Activated CD4-positive, CD25-positive, alpha-beta regulatory T cell treated with anti-CD3 and anti-CD28 coated beads, Interleukin-2, amount 50 U/mL, for 16 hours (primary cell): ENCODE measurements at places on chromosomes 7 and 10.
A peak's percentile ranks its signal among the peaks of the same experiment; 100 is the strongest.

DNA sequence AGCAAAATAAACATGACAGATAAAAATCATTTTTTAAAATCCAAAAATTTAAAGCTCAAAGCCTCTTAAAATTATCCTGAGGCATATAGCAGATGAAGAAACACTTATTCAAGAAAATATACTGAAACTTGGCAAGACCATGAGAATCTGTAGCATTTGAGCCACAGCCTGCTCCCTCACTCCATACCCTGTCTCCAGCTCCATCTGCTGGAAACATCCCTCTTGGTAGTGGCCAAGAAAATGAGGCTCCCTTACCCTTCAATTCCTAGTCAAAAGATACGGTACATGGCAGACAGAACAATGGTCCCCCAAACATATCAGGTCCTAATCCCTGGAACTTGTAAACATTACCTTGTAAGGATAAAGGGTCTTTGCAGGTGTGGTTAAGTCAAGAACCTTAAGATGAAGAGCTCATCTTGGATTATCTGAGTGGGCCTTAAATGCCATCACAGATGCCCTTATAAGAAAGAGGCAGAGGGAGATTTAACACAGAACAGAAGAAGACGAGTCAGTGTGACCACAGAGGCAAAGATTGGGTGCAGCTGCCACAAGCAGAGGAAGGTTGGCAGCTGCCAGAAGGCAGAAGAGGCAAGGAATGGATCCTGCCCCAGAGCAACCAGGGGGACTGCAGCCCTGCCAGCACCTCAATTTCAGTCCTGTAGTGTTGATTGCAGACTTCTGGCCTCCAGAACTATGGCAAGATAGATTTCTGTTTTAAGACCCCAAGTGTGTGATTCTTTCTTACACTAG, 149.4 kb downstream of the ZNF248 start:
- no peak for DNase-seq

DNA sequence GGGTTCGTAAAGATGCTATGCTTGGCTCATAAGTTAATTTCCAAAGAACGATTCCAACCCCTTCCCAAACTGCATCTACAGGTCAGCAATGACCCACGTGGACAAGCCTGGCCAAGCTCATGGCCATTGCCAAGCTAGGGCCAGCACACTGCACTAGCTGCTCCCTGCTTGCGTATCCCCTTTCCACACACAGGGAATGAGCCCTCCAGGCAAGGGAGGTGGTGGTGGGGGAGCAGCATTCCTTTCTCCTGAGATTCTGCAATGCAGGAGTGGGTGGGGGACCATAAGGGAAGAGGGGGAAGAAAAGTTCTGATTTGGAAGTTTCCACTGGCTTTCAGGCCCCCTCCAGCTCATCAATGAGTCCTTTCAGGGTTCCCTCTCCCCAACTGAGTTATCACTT, 56.0 kb downstream of the SH3PXD2A start:
- no peak for DNase-seq

DNA sequence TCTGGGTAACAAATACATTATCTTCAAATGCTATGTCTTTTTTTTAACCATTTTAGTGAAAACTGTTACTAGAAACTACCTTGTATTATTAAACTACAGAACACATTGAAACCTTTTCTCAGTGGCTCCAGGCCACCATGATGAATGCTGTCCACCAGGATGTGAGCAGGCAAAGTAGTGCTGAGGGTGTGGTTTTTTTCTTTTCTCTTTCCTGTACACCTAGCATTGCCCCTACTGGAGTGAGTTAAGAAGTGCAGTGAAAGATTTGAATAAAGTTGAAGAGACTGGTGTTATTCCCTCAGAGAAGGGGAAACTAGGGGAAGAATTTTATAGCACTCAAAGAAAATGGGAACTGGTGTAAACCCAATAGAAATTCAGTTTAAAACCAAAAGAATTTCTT, 120.0 kb upstream of the SAMD8 start:
- no peak for DNase-seq

- no peak for DNase-seq
Observed at GRCh38 chr7:132019703-132020102, 463.3 kb upstream of the PODXL start.

GRCh38 chr7:17600340-17600752, 301.9 kb downstream of the AHR start:
- DNase-seq = no peak

- no peak for DNase-seq
Observed at GRCh38 chr10:86644152-86644793, 10.1 kb upstream of the OPN4 start.

GRCh38 chr7:47586925-47587324, 5.0 kb upstream of the TNS3 start:
- no peak for DNase-seq

GRCh38 chr7:80860554-80860953, 58.3 kb downstream of the SEMA3C start:
- no peak for DNase-seq

GRCh38 chr10:86155054-86155921, 211.3 kb downstream of the GRID1 start:
- DNase-seq = no peak

GRCh38 chr7:86485827-86486226, 157.9 kb upstream of the GRM3 start:
- DNase-seq = no peak

DNA sequence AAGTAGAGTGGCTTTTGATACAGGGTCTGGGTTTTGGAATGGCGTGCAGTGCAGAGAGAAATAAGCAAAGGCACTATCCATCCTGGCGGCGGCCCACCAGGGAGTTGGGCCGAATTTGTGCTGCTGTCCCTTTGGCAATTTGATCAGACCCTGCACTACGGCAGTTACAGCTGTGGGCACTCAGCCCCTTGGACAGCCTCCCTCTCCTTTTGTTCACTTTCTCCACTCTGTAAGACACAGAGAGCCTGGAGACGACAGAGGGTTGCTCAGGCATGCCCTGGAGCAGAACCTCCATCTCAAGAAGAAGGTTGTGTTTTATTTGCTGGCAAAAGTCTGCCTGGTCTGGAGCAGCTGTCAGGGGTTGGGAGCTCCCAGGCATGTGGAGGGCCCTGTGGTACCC, 55.8 kb downstream of the LHPP start:
- no peak for DNase-seq

DNA sequence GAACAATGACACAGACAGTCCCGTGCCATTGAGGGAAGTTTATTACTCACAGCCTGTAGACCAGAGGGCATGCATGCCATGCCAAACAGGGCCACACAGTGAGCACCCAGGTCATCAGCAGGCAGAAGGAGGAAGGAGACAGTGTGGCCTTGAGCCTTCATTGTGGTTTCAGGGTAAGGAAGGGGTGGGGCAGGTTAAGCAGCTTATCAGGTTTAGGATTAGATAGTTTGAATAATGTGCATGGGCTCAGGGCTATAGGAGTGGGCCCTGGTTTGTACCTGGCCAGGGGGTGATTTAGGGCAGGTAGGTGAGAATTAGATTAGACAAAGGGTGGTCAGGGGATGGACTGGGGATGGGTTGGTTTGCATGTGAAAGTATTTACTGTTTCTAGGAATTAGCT, 67.9 kb downstream of the ADCY1 start:
- no peak for DNase-seq

- DNase-seq = no peak
Observed at GRCh38 chr7:50303335-50304128, 984 bp upstream of the IKZF1 start.

DNA sequence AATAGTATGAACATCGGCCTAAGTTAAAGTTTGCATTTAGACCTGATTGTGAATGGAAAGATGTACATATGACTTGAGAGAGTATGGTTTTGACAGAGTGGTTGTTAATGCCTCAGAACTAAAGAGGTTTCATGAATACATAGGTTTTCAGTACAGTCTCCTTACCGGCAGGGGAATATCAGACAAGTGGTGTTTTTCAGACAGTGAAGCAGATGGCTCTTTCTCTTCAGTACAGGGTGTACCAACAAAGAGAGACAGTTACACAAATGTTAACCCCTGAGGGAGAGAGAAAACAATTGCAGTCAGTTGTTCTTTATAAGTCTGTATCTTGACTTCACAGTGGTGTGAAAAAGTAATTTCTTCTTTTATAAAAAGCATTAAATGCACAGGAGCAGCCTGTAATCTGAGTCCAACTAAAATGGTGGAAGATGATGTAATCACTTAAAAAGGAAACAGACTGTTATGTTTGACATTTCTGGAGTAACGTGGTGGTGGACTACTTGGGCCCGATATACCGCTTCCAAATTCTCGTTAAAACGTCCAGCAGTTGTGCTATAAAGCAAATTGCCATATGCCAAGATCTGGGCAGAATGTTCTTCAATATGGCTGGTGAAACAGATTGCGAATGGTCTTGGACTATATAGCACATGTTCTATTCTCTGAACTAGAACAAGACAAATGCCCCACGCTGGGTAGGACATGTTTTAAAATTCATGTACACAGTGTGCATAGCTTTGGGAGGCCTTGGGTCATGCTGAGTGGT, 69.2 kb downstream of the SDK1 start:
- no peak for DNase-seq

- peak; percentile 38 for DNase-seq
Observed at GRCh38 chr10:6647811-6648526, 67.9 kb upstream of the PRKCQ start.

- no peak for DNase-seq
Observed at GRCh38 chr7:45199506-45199905, 41.9 kb downstream of the RAMP3 start.

GRCh38 chr10:28095791-28096378, 97.0 kb upstream of the ODAD2 start:
- DNase-seq = no peak

GRCh38 chr7:100965723-100966541, 3.4 kb upstream of the MUC12 start:
- DNase-seq = peak; percentile 39
